ENCODE measurements at places on chromosomes 1 and 21.

DNA sequence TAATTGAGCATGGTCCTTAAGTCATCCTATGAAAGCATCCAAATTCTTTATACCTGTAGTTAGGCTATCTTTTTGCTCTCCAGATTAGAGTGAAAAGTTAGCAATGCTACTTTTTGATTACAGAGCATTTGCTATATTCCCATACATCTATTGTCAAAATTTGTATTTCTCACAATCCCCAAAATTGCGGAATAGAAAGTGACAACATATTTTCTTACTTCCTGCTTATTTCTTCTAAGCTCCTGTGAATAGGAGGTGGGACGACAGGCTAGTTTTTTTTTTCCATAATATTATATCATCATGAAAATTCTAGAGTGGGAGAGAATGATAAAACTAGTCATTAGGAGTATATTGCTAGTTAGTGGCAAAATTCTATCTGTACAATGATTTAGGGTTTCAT, 264.0 kb upstream of the DPYD start:
- DNase-seq, result no peak

GRCh38 chr1:208279826-208280588, 35.8 kb upstream of the PLXNA2 start:
- DNase-seq, result no peak

DNA sequence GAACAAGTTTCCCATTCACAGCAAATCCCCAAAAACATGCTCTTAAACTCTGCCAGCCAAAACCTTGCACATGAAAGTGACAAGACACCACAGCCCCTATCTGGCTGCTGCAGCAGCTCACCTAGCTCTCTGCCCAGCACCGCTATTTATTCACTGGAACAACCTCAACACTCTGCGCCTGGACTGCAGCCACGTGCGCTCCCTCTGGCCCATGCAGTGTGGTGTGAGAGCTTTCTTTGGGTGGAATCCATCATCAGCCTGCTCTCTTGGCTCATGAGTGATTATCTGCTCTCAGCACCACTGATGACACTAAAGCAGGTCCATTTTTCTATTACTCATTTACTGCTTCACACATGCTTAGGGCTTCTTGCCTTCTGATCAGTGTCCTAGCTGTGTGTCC, 11.4 kb downstream of the KCNJ6 start:
- no peak for DNase-seq

DNA sequence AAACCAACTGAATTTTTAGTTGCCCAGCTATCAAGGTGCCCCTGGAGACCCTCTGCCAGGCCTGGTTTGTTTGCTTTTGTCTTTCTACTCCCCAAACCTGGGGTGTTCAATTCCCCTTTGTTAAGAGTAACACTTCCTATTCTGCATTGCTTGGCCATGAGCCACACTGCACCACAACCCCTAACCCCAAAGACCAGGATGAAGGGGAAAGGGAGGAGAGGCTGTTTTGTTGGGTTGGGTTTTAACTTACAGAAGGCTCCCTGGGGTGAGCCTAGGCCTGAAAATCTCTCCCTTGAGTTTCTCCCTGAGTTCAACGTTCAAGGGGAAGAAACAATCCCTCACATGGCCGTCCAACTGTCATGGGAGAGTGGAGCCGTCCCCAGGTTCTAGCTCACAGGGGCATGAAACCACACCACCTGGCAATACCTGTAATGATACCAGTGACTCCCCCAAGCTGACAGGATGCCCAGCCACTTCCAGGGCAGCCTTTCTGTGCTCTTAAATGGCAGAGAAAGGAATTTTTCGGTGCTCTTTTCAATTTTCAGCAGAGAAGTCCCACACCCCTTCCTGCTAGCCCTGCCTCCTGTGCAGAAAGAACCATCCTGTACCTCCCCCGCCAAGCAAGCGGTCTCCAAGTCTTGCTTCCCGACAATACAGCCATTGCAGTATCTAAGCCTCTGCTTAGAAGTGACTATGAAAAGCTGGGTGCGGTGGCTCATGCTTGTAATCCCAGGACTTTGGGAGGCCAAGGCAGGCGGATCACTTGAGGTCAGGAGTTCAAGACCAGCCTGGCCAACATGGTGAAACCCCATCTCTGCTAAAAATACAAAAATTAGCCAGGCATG, 14.9 kb downstream of the SLC45A3 start:
- DNase-seq, result no peak

DNA sequence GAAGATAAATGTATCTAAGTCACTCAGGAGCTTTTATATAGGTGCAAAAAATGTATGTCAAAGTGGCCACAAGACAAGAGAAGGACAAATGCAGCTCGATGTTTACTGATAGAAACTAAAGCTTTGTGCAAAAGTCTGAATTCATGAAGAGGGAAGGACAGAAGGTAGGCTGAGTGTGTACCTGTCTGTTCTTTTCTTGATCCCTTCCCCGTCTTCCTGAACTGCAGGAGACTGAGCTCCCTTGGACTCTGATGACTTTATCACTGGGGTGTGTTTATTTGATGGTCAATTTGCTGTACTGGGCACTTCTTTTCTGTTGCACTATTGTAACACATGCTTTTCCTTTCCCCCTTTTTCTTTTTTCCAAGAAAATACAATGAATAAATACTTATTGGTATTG, 25.4 kb downstream of the ITGB3BP start:
- DNase-seq, result no peak

DNA sequence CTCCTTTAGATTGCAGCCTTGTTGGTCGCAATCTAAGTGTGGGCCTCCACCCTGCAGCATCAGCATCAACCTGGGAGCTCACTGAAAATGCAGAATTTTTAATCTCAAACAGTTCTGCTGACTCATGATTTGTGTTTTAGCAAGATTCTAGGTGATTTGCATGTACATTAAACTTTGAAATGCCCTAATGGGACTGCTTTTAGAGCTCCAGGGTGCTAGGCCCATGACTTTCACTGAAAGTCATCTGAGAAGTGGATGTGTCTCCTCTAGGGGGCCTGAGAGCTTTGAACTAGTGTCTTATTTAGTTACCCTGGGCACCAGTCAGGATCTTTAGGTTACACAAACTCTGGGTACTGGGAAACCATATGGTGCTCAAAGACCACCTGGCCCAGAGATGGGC, 9.0 kb downstream of the TRIM67 start:
- DNase-seq, result no peak

DNA sequence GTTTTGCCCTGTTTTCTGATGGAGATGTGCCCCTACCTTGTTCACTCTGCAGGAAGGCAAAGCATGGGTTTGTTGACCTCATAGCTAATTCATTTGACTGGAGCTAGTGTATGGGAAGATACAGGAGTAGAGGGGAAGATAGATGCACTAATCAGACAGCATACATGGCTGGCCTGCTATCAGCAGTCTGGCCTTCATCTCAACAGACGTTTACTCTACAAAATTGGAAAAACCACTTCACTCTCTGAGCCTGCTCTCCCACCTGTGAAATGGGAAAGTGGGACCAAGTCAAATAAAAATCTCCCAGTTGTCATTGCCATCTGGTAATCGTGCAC, 235.2 kb upstream of the RAB4A start:
- no peak for DNase-seq

GRCh38 chr1:54874079-54874830, 12.7 kb downstream of the DHCR24 start:
- no peak for DNase-seq

GRCh38 chr1:116286541-116286971, 86.5 kb upstream of the ATP1A1 start:
- DNase-seq, result no peak

- no peak for DNase-seq
Observed at GRCh38 chr1:11611638-11612327, 42.4 kb downstream of the FBXO2 start.

- peak; percentile 68 for DNase-seq
Observed at GRCh38 chr1:9181176-9181906, 52.4 kb upstream of the GPR157 start.

- DNase-seq, result no peak
Observed at GRCh38 chr21:45827302-45827692, 154.3 kb upstream of the COL6A1 start.

GRCh38 chr1:87894062-87894461, 565.4 kb downstream of the LMO4 start:
- DNase-seq, result no peak

DNA sequence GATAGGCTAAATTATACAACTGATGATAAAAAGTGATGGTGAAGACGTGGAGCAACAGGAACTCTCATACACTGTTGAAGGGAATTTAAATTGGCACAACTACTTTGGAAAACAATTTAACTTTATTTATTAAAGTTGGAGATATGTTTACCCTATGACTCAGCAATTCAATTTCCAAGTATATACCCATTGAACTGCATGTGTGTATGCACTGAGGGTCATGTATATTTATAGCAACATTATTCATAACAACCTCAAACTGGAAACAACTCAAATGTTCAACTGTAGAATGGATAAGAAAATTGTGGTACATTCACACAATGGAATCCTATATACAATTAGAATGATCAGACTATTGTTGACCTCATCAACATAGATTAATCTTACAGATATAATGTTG, 16.5 kb upstream of the BCAS2 start:
- DNase-seq, result no peak

- DNase-seq, result no peak
Observed at GRCh38 chr1:76219366-76219818, 144.8 kb downstream of the ST6GALNAC3 start.

DNA sequence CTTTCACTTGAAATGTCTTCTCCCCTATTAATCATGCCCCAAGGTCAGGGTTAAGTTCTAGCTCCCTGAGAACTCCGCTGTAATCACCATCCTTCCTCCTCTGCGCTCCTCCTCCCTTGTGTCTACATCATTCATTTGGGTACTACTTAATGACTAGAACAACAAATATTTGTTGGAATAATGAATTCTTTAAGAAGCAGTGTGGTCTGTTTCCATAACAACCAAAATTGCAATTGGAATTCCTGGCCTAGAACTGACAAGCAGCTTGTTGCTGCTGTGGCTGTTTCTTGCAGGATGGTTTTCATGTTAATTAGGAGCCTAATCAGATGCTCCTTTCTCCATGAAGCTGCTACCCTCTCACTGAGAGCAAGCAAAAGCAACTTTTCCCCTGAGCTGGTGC, 192.5 kb downstream of the ZZZ3 start:
- no peak for DNase-seq

DNA sequence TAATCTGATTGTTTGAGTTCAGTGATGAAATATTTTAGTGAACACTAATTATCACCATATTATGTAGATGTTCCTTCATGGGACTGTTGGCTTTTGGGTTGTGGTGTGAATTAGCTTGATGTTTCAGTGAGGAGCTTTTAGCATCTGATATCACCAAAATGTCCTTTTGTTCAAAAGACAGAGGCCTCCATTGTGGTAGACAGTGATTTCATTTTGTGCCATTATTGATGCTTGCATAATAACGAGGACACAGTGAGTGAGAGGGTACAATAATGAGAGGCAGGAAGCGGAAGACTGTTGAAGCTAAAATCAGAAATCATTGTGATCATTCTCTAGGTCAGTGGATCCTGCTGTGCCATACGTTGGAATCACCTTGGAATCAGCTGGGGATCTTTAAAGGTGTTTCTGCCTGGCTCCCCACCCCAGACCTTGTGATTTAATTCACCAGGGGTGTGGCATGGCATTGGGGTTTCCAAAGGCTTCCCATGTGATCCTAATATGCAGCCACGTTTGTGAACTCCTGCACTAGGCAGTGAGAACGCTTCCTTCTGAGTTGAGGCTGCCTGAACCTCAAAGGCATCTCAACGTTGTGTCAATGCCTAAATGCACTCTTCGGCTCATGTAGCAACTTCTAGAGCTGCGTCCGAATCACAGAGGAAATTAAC, 82.1 kb upstream of the KIF1B start:
- DNase-seq, result no peak

DNA sequence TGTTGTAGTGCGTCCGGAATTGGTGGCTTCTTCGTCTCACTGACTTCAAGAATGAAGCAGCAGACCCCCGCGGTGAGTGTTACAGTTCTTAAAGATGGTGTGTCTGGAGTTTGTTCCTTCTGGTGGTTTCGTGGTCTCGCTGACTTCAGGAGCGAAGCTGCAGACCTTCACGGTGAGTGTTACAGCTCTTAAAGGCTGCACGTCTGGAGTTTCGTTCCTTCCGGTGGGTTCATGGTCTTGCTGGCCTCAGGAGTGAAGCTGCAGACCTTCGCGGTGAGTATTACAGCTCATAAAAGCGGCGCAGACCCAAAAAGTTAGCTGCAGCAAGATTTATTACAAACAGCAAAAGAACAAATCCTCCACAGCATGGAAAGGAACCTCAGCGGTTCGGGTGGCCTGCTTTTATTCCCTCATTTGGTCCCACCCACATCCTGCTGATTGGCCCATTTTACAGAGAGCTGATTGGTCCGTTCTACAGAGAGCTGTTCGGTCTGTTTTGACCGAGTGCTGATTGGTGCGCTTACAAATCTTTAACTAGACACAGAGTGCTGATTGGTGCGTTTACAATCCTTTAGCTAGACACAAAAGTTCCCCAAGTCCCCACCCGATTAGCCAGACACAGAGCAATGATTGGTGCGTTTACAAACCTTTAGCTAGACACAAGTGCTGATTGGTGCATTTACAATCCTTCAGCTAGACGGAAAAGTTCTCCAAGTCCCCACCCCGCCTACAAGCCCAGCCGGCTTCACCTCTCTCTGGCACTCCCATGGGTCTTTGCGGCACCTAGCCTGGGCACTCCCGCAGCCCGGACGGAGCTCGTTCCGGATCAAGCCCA, 49.6 kb upstream of the KRTAP19-8 start:
- DNase-seq, result no peak

DNA sequence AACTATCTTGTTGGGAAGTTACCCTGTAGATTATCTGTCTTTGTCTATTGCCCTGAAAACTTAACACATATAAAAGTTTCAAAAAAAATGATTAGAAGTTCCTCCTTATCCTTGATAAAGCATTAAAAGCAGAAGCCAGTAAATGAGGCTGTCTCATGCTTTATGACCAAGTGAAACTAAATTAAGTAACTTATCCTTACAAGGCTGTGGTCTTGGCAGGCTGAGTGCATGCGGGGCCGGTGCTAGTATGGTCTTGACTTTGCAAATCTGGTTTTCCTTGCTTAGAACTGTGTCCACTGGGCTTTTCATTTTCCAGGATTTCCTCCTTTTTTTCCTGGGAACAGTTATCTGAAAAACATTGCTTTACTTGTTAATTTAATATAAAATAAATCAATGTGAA, 43.1 kb downstream of the PCNX2 start:
- DNase-seq, result no peak

DNA sequence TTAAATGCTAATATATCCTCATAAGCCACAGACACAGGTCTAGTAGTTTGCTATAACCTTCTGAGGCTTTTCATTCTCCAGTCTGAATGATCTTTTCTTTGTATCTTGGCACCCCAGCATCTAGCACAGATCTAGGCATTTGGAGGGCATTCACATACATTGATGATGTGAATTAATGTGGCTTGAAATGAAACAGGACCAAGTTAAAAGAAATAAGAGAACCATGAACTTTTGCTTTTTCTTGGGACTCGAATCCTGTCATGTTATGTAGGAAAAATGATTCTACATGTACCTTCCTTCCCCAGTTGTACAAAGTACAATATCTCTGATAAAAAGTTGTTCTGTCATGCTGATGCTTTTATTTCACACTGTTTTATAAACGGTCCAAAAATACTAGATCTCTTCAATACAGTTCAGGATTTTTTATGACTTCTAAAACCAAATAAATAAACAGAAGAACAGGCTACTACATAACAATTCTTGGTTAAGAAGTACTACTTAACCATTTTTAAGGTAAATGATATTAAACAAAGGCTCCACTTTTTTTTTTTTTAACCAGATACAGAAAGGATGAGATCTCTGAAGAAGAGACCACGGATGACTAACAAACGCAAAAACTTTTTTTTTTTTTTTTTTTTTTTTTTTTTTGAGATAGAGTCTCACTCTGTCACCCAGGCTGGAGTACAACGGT, 3.0 kb downstream of the SORT1 start:
- DNase-seq, result no peak

All from activated CD4-positive, alpha-beta T cell treated with anti-CD3 and anti-CD28 coated beads, Interleukin-2, amount 50 U/mL, for 4 hours (primary cell).